Smooth muscle cell of trachea (primary cell): ENCODE measurements at places on chromosomes 4 and X. TPM values are rescaled to one million over a fixed set of nuclear protein-coding genes. Genes with fewer than 3 reads are reported as not detected.

Gene PROM1
- not detected in 2 replicates for total RNA-seq

Gene ADH6
- total RNA-seq = 0.33 TPM in 1 of 2 replicates, not detected in the other

Gene TMPRSS11F
- total RNA-seq = not detected in 2 replicates

Gene HSFX2
- not detected in 2 replicates for total RNA-seq

Gene RPS6KA6
- total RNA-seq = 3.1 and 3.3 TPM in 2 replicates

Gene CLCN4
- 5.8 and 9.3 TPM in 2 replicates for total RNA-seq

Gene SSX2
- total RNA-seq = not detected in 2 replicates

Gene NDST4
- not detected in 2 replicates for total RNA-seq

Gene FAM47E
- total RNA-seq = under 0.01 and 1.3 TPM in 2 replicates

Gene GAGE2A
- not detected in 2 replicates for total RNA-seq

Gene NRK
- total RNA-seq = 0.17 and 0.87 TPM in 2 replicates

Gene GAGE12F
- not detected in 2 replicates for total RNA-seq

Gene RHOXF2B
- not detected in 2 replicates for total RNA-seq

Gene CRMP1
- total RNA-seq = 0.50 TPM in 1 of 2 replicates, not detected in the other

Gene STOX2
- 0.73 and 2.8 TPM in 2 replicates for total RNA-seq

Gene ADH1A
- total RNA-seq = not detected in 2 replicates

Gene GLRA2
- not detected in 2 replicates for total RNA-seq

Gene FAM47A
- not detected in 2 replicates for total RNA-seq

Gene CC2D2A
- total RNA-seq = 28.4 and 39.1 TPM in 2 replicates

Gene NCAPG
- total RNA-seq = 4.5 and 44.4 TPM in 2 replicates

Gene IDUA
- 11.6 and 29.1 TPM in 2 replicates for total RNA-seq

Gene ADH7
- total RNA-seq = 0.83 and 2.0 TPM in 2 replicates

Gene CAPN6
- 0.15 TPM in 1 of 2 replicates, not detected in the other for total RNA-seq

Gene ARMCX2
- 105 and 164 TPM in 2 replicates for total RNA-seq

Gene GATA1
- not detected in 2 replicates for total RNA-seq

Gene KIT
- total RNA-seq = 0.44 and 0.83 TPM in 2 replicates

Gene STK26
- 3.3 and 7.1 TPM in 2 replicates for total RNA-seq

Gene AKAP17A
- total RNA-seq = 23.3 and 31.3 TPM in 2 replicates

Gene MAGEA8
- total RNA-seq = not detected in 2 replicates

Gene AMBN
- total RNA-seq = not detected in 2 replicates

Gene PRDX4
- total RNA-seq = 219 and 260 TPM in 2 replicates

Gene PCDH19
- under 0.01 TPM in 2 replicates for total RNA-seq

Gene GABRQ
- total RNA-seq = under 0.01 and 0.17 TPM in 2 replicates
